ENCODE measurements at places on chromosomes 7 and 10.

GRCh38 chr7:72152161-72153131 is 259.7 kb downstream of the CALN1 start:
- DNase-seq: no peak

DNA sequence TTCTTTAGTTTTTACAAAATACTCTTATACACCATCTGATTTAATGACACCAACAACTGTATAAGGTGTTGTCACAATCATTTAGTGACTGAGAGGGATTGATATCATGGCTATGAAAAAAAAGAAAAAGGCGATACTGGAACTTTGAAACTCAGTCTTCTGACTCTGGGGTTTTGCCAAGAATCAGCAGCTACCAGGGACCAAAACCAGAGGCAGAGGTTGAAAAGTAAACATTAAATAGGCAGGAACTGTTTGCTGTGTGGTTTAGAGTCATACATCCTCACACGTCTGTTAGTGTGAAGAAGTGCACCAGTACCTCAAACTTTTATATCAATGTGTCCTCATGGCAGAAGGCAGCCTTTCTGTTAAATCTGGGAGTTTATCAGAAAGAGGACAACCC is 19.9 kb upstream of the GGCT start:
- DNase-seq: no peak

DNA sequence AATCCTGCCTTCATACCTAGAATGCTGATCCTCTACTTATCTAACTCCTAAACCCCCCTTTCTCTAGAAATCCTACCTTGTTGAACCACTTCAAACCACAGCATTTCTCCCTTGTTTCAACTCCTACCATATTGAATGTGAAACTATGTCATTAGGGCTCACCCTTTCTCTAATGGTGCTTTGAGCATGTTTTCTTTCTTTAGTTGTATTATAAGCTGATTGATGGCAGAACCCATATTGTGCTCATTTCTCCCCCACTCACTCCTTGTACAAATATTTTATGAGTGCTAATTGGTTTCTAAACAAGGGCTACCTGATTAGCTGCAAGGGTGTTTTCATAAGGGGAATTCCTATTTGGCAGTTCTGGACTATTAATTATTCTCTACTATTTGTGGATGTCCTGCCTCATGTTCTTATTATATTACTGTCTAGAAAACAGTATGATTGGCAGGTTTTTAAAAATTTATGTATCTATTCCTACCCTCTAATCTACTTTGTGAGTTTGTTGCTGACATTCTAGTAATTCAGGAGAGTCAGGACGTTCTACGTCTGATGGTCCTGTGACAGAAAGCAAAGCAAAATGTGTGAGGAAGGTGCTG is 765.8 kb downstream of the KCNMA1 start:
- DNase-seq: no peak

- DNase-seq: no peak
Measured at GRCh38 chr7:97272237-97272975, 154.9 kb downstream of the SDHAF3 start.

DNA sequence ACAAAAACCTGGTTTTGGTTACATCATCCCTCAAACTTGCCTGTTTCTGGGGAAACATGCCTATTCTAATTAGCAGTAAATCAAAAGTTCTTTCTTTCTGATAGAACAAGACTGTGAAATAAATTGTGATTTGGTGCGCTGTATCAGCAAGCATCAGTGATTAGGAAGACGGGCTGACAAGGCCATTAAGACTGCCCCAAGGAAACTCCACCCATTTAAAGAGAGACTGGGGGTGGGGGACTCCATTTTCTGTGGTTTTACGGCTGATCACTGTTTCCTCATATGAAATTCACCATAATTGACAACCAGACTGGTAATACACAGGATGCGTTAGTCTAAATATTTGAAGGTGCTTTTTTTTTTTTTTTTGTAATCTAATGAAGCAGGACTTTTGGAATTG is 68.7 kb downstream of the MBL2 start:
- DNase-seq: peak; percentile 17

Data from HEK293T (cell line).